ENCODE measurements at places on chromosomes 6 and 20. TPM values are rescaled to one million over a fixed set of nuclear protein-coding genes. Genes with fewer than 3 reads are reported as not detected.

Gene C20orf204
- polyA plus RNA-seq, result 0.73 TPM

Gene TREML1
- 1.2 TPM for polyA plus RNA-seq

Gene KCNK5
- polyA plus RNA-seq, result 10.5 TPM

Gene PTPRT
- 0.49 TPM for polyA plus RNA-seq

Gene RSPO3
- polyA plus RNA-seq, result 28.0 TPM

Gene RIPOR2
- polyA plus RNA-seq, result 6.2 TPM
